ENCODE measurements at places on chromosomes 12 and 14. TPM values are rescaled to one million over a fixed set of nuclear protein-coding genes. Genes with fewer than 3 reads are reported as not detected.
A peak's percentile ranks its signal among the peaks of the same experiment; 100 is the strongest.

GRCh38 chr14:54698501-54698900, 131.6 kb downstream of the SAMD4A start:
- H3K36me3 ChIP-seq = no peaks in the 10 kb centered on the region
- no peak for DNase-seq

The ASIC1 gene
- 0.80 TPM for total RNA-seq

The RND1 gene
- total RNA-seq = 3.3 TPM

The SLC6A12 gene
- total RNA-seq = 1.3 TPM

The CDH24 gene
- 5.2 TPM for total RNA-seq

The CLEC1B gene
- total RNA-seq = not detected

The RNASE7 gene
- 3.1 TPM for total RNA-seq

- no peak overlapping the region for H3K4me3 ChIP-seq
- H3K36me3 ChIP-seq = no peaks in the 10 kb centered on the region
- no peak overlapping the region for H3K27ac ChIP-seq
- H3K27me3 ChIP-seq = no peaks in the 10 kb centered on the region
- no peaks in the 10 kb centered on the region for H3K4me1 ChIP-seq
- DNase-seq = no peak
Measured at GRCh38 chr14:94368956-94369355, 19.4 kb downstream of the SERPINA1 start.

DNA sequence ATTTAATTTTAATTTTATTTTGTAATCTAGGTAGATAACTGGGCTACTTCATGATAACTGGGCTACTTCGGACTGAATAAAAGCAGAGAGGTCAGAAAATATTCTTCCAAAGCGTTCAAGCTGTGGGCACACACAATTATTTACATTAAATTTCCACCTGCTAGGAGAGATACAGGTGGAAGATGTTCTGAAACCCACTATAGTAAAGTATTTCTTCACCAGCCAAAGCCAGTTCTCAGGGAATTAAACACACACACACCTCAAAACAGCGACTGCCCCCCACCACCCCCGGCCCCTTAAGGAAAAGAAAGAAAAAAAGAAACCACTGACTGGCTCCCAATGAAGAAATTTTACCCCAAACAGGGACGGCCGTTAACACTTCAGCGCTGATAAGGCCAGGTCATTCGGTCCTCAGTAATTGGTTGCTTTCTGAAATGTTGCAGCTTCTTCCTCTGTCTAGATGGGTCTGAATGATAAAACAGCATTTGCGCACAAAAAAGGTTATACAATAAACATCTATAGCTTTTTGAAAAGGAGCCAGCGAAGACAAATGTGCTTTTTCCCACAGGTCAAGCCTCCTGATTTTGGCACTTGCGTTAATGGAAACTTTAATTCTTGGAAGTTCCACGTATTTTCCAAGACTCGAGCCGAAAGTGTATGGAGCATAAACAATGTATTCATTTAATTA, 771 bp upstream of the KCNJ8 start:
- DNase-seq = no peak
- no peaks in the 10 kb centered on the region for H3K27me3 ChIP-seq
- peak overlapping the region; percentile 86 for H3K27ac ChIP-seq
- H3K36me3 ChIP-seq = no peaks in the 10 kb centered on the region
- peak overlapping the region; percentile 56 for H3K4me3 ChIP-seq

The DNAJC22 gene
- 3.6 TPM for total RNA-seq

The SEL1L gene
- 84.3 TPM for total RNA-seq

- no peak overlapping the region for H3K27ac ChIP-seq
- no peak for DNase-seq
- H3K4me1 ChIP-seq = no peaks in the 10 kb centered on the region
- H3K27me3 ChIP-seq = no peaks in the 10 kb centered on the region
- no peak overlapping the region for H3K4me3 ChIP-seq
Measured at GRCh38 chr12:118220702-118221101, 84.8 kb downstream of the PEBP1 start.

DNA sequence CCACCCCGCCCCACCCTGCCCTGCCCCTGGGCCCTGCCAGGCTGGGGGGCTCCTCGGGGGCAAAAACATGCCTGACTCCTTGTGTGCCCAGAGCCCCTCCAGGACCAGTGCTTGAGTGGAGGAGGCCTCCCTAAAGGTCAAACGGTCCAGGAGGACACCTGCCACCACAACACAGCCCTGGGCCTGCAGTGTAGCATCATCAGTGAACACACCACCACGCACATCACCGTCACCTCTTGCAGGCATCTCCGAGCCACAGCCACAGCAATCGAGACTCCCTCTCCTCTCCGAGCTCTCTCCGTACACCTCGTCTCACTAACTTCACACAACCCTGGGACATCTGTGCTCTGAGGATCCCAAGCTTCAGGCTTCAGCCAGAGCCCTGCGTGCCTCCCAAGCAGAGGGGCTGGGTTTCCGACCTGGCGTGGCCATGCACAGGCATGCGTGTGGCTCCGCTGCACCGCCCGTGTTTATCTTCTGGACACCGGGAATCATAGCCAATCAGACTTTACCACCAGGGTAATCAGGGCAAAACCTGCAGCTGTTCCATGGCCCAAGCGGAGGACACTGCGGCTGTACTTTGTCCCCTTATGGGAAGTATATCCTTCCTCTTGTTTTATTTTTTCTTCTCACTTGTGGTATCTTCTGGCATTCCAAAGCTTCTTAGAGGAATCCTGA, 6.2 kb upstream of the DIO3 start:
- H3K4me1 ChIP-seq = peaks cover 7% of the 10 kb centered on the region
- H3K36me3 ChIP-seq = no peaks in the 10 kb centered on the region
- H3K27me3 ChIP-seq = no peaks in the 10 kb centered on the region
- DNase-seq = no peak

GRCh38 chr12:112466011-112466422, 47.3 kb downstream of the PTPN11 start:
- H3K4me3 ChIP-seq = no peak overlapping the region
- H3K4me1 ChIP-seq = no peaks in the 10 kb centered on the region
- H3K36me3 ChIP-seq = no peaks in the 10 kb centered on the region
- H3K27ac ChIP-seq = no peak overlapping the region

DNA sequence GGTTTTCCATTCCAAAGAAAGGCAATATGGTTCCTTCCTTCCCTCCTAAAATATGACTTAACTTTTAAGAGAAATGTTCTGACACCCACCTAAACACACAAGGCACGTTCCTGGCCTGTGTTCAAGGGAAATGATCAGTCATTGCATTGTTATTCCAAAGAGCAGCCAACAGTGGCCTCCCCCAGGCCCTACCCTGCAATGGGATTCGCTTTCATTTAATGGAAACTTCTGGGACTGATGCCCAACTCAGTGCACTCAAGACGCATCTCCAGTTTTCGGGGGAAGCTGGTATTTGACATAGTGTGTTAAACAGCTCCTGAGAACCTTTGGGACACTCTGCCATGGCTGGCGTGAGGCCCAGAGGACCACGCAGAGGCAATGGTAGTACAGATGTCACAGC, 65.9 kb downstream of the DDX51 start:
- no peak for DNase-seq
- no peaks in the 10 kb centered on the region for H3K4me1 ChIP-seq
- no peaks in the 10 kb centered on the region for H3K36me3 ChIP-seq
- H3K4me3 ChIP-seq = no peak overlapping the region
- H3K27me3 ChIP-seq = no peaks in the 10 kb centered on the region
- no peak overlapping the region for H3K27ac ChIP-seq

The NANOG gene
- 0.32 TPM for total RNA-seq

The RPL41 gene
- 5,580 TPM for total RNA-seq

- DNase-seq = no peak
- H3K4me1 ChIP-seq = no peaks in the 10 kb centered on the region
- no peaks in the 10 kb centered on the region for H3K27me3 ChIP-seq
- H3K4me3 ChIP-seq = no peak overlapping the region
- H3K27ac ChIP-seq = no peak overlapping the region
Measured at GRCh38 chr12:113581342-113581741, 109.7 kb upstream of the LHX5 start.

DNA sequence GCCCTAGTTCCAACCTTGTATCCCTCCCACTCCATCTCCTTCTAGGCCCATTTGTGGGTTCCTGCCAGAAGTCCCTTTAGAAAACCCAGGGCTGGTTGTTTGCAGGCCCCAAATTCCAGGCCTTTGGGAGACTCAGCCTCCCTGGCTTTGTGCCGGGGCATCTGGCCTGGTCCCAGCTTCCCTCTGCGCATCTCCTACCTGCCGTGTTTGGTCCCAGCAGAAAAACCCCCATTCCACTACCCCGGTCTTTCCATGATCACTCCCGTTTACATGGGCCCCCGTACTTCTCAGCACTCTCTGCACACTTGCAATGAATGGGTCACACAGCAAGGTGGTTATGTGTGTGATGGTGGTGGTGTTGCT, 15.3 kb downstream of the KMT5A start:
- no peaks in the 10 kb centered on the region for H3K27me3 ChIP-seq
- H3K4me3 ChIP-seq = no peak overlapping the region
- peaks cover 8% of the 10 kb centered on the region for H3K36me3 ChIP-seq
- DNase-seq = no peak

The PTPRQ gene
- total RNA-seq = 4.0 TPM

DNA sequence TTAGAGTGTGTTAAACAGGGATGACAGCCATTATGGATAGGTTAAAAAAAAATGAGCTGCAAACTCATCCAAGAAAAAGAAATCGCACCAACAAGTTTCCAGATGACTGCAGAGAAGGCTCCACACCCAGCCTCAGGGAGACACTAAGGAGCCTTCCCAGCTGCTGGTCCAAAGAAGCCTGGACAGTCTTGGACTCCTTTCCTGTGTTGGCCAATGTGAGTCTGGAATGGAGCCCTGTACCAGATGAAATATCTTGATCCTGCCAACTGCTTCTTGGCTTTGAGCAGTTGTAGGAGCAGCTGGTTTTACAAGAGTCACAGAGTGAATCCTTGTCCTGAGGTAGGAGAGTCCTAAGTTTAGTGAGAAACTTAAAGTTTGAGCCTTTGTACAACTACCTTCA, 44.5 kb downstream of the SLC38A1 start:
- H3K4me1 ChIP-seq = no peaks in the 10 kb centered on the region
- H3K27me3 ChIP-seq = no peaks in the 10 kb centered on the region

DNA sequence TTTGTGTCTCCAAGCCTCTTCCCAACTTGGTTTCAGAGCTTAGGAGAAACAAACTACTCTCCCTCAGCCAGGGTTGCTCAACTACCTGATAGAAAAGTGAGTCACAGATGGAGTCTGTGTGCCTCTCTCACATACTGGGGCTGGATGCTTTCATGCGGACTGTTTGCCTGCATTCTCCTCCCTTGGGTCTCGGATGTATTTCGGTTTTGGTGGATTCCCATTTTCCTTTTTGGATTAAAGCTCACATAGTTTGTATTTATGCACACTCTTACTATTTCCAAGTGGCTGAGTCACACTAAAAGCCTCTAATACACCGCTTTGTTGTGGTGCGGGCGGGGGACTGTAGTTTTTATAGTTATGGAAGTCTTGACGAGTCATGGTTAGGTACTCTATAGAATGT, 505.4 kb downstream of the LRFN5 start:
- H3K4me3 ChIP-seq = no peak overlapping the region
- H3K27ac ChIP-seq = no peak overlapping the region
- no peaks in the 10 kb centered on the region for H3K27me3 ChIP-seq
- H3K36me3 ChIP-seq = no peaks in the 10 kb centered on the region
- DNase-seq = no peak
- H3K4me1 ChIP-seq = no peaks in the 10 kb centered on the region

DNA sequence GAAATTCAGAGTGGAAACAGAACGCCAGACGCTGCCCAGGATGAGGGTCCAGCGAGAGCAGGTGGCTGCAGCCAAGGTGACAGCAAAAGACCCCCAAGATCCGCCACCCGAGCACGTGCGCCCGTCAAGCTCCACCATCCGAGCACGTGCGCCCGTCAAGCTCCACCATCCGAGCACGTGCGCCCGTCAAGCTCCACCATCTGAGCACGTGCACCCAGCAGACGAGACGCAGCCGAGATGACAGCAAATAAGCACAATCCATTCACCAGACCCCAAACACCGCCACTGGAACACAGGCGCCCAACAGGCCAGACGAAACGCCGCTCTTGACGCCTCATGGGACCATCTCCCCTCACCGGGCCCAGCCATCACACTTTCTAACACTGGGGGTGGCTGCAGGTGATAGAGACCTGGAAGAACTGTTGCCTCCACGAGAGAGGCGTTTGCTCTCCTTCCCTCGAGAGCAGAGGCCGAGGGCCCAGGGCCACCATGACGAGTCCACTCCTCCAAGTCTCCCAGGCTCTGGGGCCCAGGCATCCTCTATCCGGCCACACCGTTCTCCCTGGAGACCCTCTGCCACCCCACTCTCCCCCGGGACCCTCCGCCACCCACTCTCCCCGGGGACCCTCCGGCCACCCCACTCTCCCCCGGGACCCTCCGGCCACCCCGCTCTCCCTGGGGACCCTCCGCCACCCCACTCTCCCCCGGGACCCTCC, 62.1 kb upstream of the GALNT9 start:
- H3K27me3 ChIP-seq = no peaks in the 10 kb centered on the region
- H3K4me1 ChIP-seq = no peaks in the 10 kb centered on the region
- no peak overlapping the region for H3K4me3 ChIP-seq
- H3K36me3 ChIP-seq = no peaks in the 10 kb centered on the region

DNA sequence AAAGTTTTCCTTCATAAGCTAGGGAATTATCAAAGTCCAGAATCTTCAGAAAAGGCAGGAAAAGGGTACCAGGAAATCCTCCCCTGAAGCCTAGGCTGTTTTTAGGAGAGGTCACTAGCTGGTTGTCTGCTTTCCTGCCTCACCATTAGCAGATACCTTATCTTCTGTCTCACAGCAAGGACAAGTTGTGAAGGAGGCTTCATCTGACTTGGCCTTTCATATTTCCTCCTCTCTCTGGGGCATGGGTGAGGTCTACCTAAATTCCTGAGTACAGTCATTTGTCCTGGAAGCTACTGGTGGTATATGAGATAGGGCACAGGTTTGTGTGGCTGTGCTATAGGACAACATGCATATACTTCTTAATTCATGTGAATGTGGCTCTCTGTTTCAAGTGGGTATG, 2.3 kb downstream of the FOXJ2 start:
- H3K36me3 ChIP-seq = no peaks in the 10 kb centered on the region
- peak overlapping the region; percentile 96 for H3K27ac ChIP-seq
- peak overlapping the region; percentile 86 for H3K4me3 ChIP-seq
- no peak for DNase-seq
- H3K27me3 ChIP-seq = no peaks in the 10 kb centered on the region

DNA sequence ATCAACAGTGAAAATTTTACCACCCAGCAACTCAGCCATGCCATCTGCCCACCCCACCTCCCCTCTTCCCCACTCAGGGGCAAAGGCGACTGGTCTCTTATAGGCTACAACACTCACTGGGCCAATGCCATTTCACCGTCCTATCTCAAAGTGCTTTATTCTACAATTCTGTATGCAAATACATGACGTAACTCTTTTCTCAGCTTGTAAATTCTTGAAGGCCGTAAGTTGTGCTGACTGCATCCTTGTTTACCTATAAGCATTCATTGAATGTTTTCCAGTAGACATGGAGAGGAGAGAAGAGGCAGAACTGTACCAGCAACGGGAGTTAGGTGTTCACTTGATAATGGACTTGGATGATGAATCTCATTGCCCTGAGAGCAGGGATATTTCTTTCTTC, 15.6 kb downstream of the BCL2L14 start:
- no peak for DNase-seq
- H3K4me3 ChIP-seq = no peak overlapping the region
- no peaks in the 10 kb centered on the region for H3K27me3 ChIP-seq
- H3K36me3 ChIP-seq = no peaks in the 10 kb centered on the region

Measured in breast epithelium (tissue), 4 donors.